H7 (cell line): ENCODE measurements at places on chromosomes 16 and 17.

GRCh38 chr16:3087243-3088235 is 11.6 kb downstream of the ZSCAN10 start:
- peak; percentile 74 for DNase-seq

GRCh38 chr17:65509032-65509431 is 52.4 kb downstream of the AXIN2 start:
- no peak for DNase-seq

DNA sequence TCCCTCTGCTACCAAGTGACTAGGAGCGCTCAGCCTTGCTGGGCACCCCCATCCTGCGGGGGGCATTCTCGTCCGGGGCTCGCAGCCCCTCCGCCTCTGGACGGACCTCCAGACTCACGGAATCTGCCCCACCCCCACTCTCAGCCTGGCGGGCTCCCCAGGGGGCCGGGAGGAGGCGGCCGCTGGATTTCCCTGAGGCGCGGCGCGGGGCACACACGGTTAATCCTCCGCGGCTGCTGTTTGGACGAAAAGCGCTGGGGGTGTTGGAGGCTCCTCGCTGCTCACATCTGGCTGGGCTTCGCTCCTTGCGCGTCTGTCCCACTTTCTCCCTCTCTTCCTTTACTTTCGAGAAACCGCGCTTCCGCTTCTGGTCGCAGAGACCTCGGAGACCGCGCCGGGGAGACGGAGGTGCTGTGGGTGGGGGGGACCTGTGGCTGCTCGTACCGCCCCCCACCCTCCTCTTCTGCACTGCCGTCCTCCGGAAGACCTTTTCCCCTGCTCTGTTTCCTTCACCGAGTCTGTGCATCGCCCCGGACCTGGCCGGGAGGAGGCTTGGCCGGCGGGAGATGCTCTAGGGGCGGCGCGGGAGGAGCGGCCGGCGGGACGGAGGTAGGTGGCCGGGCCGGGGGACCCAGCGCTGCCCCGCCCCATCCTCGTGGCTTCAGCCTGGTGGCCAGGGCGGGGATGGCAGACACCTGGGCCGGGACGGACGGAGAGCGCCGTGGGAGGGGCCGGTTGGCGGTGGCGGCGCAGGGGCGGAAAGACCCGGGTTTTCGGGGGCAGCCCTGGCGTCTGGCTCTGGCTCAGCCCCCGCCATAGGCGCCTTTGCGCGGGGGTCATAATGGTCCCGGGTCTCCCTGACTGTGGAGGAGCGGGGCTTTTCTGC is at the start of gene C1QTNF1:
C1QTNF1 (plus strand) TSS at position 284 of the 886 bp plus-strand sequence. CDS start 19,800 bp downstream, outside the sequence.
- DNase-seq: peak; percentile 96

DNA sequence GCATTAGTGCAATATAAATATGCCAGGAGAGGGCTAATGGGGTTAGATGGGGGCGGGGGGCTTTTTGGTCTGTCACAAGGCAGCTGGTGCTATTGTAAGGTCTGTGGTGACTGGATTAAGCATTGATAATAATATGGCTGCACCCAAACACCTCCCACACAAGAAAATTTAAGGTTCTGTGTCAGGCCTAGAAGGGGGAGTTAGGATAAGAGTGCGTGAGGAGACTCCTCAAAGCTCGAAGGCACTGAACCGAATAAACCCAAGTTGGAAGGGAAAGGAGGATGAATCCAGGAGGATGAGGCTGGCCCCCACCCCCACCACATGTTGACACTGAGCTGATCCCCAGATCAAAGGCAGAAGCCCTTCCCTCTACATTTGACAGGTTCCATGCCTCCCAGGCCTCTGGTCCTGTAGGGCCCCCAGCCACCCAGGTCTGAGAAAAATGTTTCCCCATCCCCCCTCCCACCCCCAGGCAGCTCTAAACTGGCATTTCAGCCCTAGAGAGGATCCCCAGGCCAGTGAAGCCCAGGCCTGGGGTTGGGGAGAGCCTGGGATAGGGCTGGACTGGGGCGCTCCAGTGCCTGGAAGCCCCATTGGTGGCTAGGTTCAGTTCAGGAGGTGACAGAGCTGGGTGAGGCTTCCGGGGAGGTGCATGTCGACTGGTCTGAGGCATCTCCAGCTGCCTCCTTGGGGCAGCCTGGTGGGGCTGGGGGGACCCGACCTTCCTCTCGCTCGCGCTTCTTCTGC is 1.7 kb downstream of the HOXB1 start:
- DNase-seq: peak; percentile 59

DNA sequence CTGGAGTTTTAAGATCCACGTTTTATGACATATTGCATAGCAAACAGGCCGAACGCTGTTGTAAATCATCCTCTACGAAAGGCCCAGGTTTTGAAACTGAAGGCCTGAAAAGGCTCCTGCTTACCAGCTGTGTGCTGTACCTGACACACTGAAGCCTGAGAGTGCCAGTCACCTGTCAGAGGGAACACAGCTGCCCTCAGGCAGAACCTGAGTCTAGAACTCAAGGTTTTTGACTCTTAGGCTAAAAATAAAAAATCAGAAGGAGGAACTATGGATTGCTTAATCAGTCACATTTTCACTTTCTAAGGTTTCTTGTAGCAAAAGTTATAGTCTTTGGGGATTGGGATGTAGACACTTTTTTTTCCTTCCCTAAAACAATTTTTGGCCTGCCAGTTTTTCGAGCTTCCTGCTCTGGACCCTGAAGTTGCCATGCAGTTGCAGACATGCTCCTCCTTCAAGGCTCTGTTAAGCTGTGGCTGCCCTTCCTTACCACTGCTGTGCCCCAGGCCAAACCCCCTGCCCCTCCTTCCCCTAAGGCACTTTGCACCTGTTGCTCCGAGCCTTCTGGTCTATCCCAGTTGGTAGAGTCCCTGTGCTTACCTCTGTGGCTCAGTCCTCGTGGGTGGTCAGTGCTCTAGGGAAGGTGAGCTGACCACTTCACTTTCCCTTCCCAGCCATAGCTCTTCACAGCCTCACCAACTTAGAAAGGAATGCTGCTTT is 56.6 kb downstream of the TENT4B start:
- DNase-seq: no peak

DNA sequence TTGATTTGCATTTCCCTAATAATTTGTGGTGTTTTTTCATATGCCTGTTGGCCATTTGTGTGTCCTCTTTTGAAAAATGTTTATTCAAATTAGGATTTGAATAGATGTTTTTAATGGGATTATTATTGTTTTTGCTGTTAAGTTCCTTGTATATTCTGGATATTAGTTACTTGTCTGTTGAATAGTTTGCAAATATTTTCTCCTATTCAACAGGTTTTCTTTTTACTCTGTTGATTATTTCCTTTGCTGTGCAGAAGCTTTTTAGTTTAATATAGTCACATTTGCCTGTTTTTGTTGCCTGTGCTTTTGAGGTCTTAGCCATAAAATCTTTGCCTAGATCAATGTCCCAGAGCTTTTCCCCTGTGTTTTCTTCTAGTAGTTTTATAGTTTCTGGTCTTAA is 9.6 kb downstream of the GDE1 start:
- no peak for DNase-seq

- DNase-seq: no peak
Observed at GRCh38 chr17:64747938-64748540, 85.9 kb upstream of the SMURF2 start.

DNA sequence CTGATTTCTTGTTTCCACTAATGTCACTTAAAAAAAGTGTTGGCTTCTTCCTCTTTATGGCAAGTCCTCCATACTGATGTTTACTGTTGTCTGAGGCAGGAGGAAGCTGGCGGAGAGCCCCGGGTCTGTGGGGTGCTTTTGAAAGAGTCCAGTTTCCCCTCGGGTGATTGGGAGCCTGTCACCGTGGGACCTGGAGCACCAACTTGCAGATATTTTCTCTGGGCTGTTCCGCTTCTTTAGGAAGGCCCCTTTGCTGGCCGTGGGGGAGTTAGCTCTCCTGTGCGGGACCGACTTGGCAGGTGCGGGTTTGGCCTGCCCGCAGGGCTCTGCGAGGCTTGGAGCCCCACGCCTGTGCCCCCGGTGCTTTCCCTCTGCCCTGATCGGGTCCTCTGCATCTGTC is 3.1 kb downstream of the BANP start:
- peak; percentile 39 for DNase-seq

DNA sequence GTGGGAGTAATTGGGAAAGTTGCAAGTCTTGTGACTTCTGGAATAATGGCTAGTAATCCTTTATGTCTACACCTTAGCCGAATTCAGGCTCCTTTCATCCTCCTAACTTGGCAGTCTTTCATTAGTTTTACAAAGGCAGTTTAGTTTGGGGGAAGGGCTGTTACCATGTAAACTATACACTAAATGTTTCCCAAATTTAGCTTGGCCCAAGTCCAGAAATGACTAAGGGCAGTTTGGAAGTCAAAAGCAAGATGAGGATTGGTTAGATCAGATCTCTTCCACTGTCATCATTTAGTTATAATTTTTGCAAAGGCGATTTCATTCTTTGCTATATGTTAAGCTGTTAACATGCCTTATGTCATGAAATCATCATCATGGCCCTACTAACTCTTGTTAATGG is 115.4 kb upstream of the CACNG3 start:
- DNase-seq: no peak

- no peak for DNase-seq
Observed at GRCh38 chr16:49150341-49150740, 131.3 kb downstream of the CBLN1 start.

GRCh38 chr16:27408012-27408601 is 6.1 kb downstream of the IL21R start:
- DNase-seq: no peak

GRCh38 chr16:63983401-63983800 is 1138.5 kb downstream of the CDH11 start:
- peak; percentile 12 for DNase-seq

- peak; percentile 34 for DNase-seq
Observed at GRCh38 chr17:67578142-67578457, 139.6 kb upstream of the NOL11 start.

GRCh38 chr17:51487947-51488346 is 227.6 kb downstream of the UTP18 start:
- peak; percentile 51 for DNase-seq

DNA sequence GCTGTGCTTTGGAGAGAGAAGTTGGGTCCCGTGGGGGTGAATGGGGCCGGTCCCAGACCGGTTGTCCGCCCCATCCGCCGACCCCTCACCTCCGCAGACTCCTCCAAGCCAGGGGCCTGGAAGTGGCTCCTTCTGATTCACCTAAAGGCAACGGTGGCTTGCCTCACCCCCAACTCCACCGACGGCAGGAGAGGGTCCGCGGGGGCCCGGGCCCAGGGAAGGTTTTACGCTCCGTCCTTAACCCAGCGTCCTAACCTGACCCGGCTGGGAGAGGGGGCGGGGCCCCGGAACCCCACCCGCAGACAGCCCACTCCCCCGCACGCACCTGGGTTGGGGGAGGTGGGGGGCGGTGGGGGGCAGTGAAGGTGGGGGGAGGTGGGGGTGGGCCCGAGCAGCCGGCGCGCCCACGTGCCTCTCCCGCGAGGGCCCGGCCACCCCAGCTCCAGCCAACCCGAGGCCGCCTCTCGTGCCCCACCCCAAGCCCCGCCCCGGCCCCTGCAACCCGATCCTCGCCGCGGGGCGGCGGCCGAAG is 12.7 kb upstream of the CD300A start:
- peak; percentile 100 for DNase-seq

DNA sequence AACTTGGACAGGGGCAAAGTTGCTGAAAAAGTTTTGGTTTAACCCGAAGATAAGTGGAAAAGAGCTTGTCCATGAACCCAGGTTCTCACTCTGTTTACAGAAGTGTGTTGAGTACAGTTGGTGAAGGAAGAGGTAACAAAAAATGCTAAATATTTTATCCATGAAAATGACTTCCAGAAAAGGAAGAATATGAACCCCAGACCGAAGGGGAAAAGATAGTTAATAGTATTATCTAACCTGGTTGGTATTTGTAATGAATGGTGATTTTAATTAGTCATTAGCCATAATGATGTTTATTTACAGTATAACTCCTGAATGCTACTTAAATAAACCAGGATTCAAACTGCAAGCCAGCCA is 574 bp upstream of the TMEM106A start:
- DNase-seq: no peak
